ENCODE measurements at places on chromosomes 3 and 15. TPM values are rescaled to one million over a fixed set of nuclear protein-coding genes. Genes with fewer than 3 reads are reported as not detected.

Gene POC1A
- total RNA-seq: 8.7 TPM

Gene MORC1
- 0.18 TPM for total RNA-seq

Gene MED12L
- 13.5 TPM for total RNA-seq

Gene SCN11A
- total RNA-seq: 1.6 TPM

Gene TRPM7
- total RNA-seq: 50.4 TPM

Gene ALDH1A2
- 26.2 TPM for total RNA-seq

- H3K4me3 ChIP-seq: no peak overlapping the region
- H3K4me1 ChIP-seq: peaks cover 13% of the 10 kb centered on the region
- no peaks in the 10 kb centered on the region for H3K36me3 ChIP-seq
- H3K27me3 ChIP-seq: no peaks in the 10 kb centered on the region
- DNase-seq: no peak
- H3K27ac ChIP-seq: no peak overlapping the region
Observed at GRCh38 chr3:54033761-54034160, 88.6 kb upstream of the CACNA2D3 start.

- H3K4me3 ChIP-seq: no peak overlapping the region
- H3K4me1 ChIP-seq: peaks cover 5% of the 10 kb centered on the region
- no peak for DNase-seq
- peaks cover 13% of the 10 kb centered on the region for H3K27me3 ChIP-seq
- peaks cover 10% of the 10 kb centered on the region for H3K36me3 ChIP-seq
- no peak overlapping the region for H3K27ac ChIP-seq
Observed at GRCh38 chr3:122576174-122576940, 1.1 kb upstream of the PARP15 start.

DNA sequence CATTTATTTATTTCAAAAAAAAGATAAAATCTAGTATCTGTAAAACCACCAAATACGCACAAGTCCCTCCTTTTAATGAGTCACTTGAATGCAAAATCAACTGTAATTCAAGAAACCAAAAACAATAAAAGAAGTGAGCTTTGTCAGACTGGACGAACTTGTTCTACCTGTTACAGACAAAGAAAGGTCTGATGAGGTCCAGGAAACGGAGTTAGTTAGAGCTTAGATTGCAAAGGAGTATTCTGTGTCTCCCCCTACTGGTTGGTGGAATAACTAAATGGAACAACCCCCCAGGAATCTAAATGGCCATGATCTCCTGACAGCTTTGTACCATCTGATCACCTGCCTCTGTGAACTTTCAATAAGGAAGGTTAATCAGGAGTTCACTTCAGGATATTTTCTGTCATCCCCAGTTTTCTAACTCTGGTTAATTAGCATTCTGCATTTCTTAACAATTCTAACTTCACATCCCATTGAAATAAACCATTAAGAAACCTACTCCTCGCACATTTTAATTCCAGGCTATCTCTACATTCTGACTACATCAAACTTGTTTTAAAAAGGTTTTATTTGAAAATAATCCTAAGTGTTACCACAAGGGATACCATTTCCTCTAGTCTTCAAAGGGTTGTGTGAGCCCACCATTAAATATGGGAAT is 333.0 kb upstream of the SATB1 start:
- H3K4me3 ChIP-seq: no peak overlapping the region
- peak overlapping the region; percentile 57 for H3K27ac ChIP-seq
- H3K36me3 ChIP-seq: no peaks in the 10 kb centered on the region
- H3K27me3 ChIP-seq: no peaks in the 10 kb centered on the region
- peaks cover 19% of the 10 kb centered on the region for H3K4me1 ChIP-seq

DNA sequence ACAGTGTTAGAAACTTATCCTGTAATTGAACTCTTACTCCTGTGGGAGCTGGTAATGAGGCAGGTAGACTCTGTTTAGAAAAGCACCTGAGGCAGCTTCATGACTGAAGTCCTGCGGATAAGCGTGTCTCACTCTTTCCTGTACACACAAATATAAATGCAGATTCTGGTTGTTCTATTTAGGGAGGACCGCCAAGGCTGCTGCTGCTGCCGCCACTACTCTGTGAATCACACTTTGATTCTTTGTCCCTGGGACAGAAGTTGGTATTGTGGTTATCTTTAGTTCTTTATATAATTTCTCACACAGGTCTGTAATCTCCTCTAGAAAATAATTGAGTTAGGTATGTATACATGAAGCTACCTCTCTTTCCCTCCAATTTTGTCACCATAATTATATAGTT is 3.6 kb downstream of the LSAMP start:
- H3K4me1 ChIP-seq: peaks cover 38% of the 10 kb centered on the region
- no peaks in the 10 kb centered on the region for H3K36me3 ChIP-seq
- peak overlapping the region; percentile 17 for H3K4me3 ChIP-seq
- peak overlapping the region; percentile 1 for H3K27ac ChIP-seq
- peaks cover 28% of the 10 kb centered on the region for H3K27me3 ChIP-seq

GRCh38 chr15:70410371-70410985 is 312.8 kb upstream of the TLE3 start:
- H3K27me3 ChIP-seq: no peaks in the 10 kb centered on the region
- no peak overlapping the region for H3K4me3 ChIP-seq
- DNase-seq: no peak
- no peak overlapping the region for H3K27ac ChIP-seq
- peaks cover 20% of the 10 kb centered on the region for H3K4me1 ChIP-seq
- peaks cover 10% of the 10 kb centered on the region for H3K36me3 ChIP-seq

GRCh38 chr15:31402003-31402402 is 75.4 kb downstream of the KLF13 start:
- H3K27me3 ChIP-seq: no peaks in the 10 kb centered on the region
- no peaks in the 10 kb centered on the region for H3K36me3 ChIP-seq
- H3K27ac ChIP-seq: no peak overlapping the region
- H3K4me1 ChIP-seq: peaks cover 15% of the 10 kb centered on the region
- DNase-seq: no peak

DNA sequence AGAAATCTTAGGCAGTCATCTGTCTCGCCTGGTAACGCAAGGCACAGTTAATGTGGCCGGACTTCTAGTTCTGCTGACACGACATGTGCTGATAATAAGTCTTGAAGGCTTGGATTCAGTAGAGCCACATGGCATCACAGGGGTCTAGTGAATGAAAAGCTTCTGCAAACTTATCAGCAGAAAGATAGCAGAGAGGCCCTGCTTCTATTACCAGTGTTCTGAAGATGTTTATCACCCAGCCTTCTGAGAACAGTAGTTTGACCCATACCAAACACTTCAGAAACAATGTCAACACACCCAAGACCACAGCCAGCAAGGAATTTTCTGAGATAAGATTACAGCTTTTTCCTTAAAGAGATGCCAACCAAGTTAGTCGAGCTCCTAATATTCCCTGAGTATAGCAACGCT is 102.7 kb upstream of the UMPS start:
- no peak for DNase-seq
- H3K4me3 ChIP-seq: no peak overlapping the region
- peak overlapping the region; percentile 3 for H3K27ac ChIP-seq
- no peaks in the 10 kb centered on the region for H3K36me3 ChIP-seq

GRCh38 chr3:134833453-134834163 is 38.5 kb downstream of the EPHB1 start:
- DNase-seq: no peak
- no peaks in the 10 kb centered on the region for H3K36me3 ChIP-seq
- H3K4me3 ChIP-seq: no peak overlapping the region

- H3K27ac ChIP-seq: no peak overlapping the region
- no peak for DNase-seq
- H3K4me1 ChIP-seq: peaks cover 3% of the 10 kb centered on the region
- H3K36me3 ChIP-seq: peaks cover 2% of the 10 kb centered on the region
- no peak overlapping the region for H3K4me3 ChIP-seq
- H3K27me3 ChIP-seq: no peaks in the 10 kb centered on the region
Observed at GRCh38 chr3:29544701-29545363, 264.0 kb downstream of the RBMS3 start.

GRCh38 chr3:149428087-149428486 is 46.4 kb upstream of the TM4SF4 start:
- no peak overlapping the region for H3K27ac ChIP-seq
- peaks cover 28% of the 10 kb centered on the region for H3K4me1 ChIP-seq
- DNase-seq: no peak
- H3K27me3 ChIP-seq: no peaks in the 10 kb centered on the region
- no peak overlapping the region for H3K4me3 ChIP-seq

DNA sequence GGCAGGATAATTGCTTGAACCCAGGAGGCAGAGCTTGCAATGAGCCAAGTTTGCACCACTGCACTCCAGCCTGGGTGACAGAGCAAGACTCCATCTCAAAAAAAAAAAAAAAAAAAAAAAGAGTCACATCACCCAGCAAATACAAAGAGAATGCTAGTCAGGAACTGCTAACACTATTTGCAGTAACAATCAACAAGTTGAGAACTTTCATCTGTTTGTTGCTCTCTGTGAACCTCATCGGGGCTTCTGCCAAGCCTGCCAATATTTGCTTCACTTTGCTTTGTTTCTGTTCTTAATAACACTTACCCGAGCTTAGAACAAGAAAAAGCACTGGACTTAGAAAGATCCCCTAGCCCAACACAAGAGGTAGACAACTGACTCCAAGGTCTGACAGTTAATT is 76.9 kb downstream of the PLCH1 start:
- no peak overlapping the region for H3K27ac ChIP-seq
- no peak for DNase-seq
- no peaks in the 10 kb centered on the region for H3K27me3 ChIP-seq
- peaks cover 9% of the 10 kb centered on the region for H3K4me1 ChIP-seq
- no peaks in the 10 kb centered on the region for H3K36me3 ChIP-seq
- no peak overlapping the region for H3K4me3 ChIP-seq

DNA sequence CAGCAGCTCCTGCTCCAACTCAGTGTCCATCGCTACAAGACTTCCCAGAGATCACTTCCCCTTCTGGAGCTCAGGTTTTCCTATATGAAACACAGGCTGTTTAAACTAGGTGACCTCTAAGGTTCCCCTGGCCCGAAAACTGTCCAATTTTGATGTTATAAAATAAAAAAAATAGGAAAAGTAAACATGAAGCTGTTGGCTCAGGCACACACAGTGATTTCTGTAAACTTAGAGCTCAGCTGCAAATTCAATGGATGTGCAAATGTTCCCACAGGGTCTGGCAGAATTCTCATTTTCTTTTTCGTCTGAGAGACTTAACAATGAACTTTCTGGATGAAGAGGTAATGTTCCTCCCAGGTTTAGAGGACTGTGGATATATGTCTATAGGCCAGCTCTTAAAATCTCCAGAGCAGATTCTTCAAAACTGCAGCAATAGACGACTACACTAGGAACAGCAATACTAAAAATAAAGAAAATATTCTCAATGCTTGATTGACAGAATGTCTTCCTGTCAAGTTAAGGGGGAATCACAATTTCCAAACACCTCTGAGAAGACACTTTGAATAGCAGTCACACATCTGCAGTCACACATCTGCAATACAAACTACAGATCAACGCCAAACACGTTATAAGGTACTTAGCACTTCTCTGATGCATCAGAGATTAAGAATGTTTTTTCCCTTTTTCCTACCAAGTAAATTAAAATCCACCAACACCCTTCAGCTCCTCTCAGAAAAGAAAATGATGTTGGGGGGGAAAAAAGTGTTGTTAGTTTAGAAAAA is 2.8 kb downstream of the NUP210 start:
- no peaks in the 10 kb centered on the region for H3K36me3 ChIP-seq
- H3K4me1 ChIP-seq: peaks cover 13% of the 10 kb centered on the region
- DNase-seq: no peak
- H3K27ac ChIP-seq: no peak overlapping the region
- peaks cover 31% of the 10 kb centered on the region for H3K27me3 ChIP-seq

DNA sequence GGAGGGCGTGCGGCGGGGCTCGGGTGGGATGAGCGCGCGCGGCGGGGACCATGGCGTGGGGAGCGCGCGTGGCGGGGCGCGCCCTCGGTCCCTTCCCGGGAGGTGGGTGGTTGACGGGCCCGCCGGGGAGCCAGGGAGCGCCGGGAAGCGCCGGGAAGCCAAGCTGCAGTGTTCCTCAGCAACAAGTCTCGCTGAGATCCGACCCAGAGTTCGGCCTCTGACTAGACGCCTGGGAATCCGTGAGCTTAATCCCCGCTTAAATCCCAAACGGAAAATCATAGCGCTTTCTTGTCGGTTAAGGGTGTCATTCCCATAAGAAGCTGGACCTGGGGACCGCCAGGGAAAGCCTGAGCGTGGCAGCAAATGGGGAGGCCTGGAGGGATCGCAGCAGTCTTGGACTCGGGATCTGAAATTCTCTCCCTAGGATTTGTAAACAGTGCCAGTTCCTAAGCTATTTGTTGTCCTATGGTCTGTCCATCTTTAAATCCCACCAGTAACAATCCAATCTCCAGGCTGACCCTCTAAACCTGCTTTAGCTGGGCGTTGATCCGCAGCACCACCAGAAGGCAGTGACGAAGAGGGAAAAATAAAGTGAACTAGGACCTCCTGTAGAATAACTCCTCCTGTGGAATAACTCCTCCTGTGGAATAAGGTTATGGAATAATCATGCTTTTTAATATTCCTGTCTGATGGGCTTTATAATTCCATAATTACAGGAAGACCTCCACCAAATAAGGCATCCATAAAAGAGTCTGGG is 570 bp upstream of the NEDD4 start:
- H3K36me3 ChIP-seq: peaks cover 4% of the 10 kb centered on the region
- peak; percentile 40 for DNase-seq
- peak overlapping the region; percentile 89 for H3K27ac ChIP-seq
- H3K4me1 ChIP-seq: peaks cover 47% of the 10 kb centered on the region
- H3K4me3 ChIP-seq: peak overlapping the region; percentile 81
- H3K27me3 ChIP-seq: no peaks in the 10 kb centered on the region
